BJ (cell line): ENCODE measurements at places on chromosomes 3 and 15.

DNA sequence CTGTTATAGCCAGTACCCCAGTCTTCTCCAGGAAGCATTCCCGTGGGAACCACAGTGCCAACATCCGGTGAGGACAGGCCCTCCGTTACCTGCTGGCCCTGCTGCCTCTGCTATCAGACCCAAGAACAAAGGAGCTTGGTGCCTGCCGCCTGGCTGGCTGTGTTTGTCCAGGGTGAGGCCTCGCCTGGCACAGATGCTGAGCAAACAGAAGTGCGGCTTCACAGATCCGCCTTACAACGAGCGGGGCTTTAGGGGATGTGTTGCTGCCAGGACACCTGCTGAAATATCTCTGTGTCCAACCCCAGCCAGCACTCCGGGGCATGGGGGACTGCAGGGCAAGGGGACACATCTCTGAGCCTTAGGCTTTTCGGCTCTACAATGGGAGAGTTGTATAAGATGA, 2.2 kb upstream of the EPHB3 start:
- DNase-seq, result no peak

GRCh38 chr3:118641608-118642007, 393.0 kb downstream of the IGSF11 start:
- no peak for DNase-seq

- DNase-seq, result no peak
Measured at GRCh38 chr15:63388511-63388910, 6.9 kb upstream of the CA12 start.

DNA sequence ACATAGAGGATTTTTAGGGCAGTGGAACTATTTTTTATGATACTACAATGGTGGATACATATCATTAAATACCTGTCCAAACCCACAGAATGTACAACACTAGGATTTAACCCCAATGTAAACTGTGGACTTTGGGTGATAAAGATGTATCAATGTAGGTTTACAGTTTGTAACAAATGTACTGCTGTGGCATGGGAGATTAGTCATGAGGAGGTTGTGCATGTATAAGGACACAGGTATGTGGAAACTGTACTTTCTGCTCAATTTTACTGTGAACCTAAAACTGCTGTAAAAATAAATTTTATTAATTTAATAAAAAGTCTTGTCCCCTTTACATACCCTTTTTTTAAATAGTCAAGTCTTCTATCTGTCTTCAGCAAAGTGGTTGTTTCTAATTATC, 322.5 kb upstream of the EPHA3 start:
- DNase-seq, result no peak

GRCh38 chr3:99562138-99562537, 76.3 kb upstream of the COL8A1 start:
- no peak for DNase-seq

DNA sequence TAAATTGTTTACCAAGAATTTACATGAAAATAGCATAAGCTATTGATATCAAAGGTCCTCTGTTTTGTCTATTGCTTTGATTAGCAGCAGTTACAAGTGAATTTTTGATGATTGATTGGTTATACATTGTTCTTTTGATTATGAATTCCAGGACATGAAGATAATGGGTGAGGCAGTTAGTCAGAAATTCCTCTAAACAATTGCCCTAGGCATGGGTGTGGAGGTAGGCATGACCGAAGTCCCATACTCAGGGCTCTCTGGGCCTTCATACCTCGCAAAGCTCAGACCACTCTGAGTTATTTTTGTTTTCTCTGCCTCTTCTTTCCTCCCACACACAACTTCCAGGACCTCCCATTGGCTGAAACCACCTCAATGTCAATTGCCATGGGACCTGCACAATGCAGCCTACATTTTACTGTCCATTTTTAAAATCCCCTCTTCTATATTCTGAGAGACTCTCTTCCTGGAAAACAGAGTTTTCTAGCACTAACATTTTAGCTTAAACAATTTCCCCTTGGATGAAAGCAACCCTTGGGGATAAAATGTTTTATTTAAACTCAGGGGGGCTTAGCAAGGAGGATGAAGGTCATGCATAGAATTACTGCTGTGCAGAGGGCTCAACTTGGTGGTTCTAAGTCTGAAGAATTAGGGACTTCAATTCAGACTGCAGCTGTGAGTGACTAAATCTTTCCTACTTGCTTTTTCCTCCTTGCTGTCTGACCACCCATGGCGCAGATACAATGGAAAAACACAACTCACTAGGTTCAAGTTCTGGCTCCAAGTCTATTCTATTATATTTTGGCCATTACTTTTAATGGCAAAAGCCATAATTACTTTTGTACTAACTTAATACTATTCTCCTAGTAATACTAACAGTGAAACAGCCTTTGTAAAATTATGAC, 594.8 kb downstream of the NTRK3 start:
- DNase-seq, result no peak

GRCh38 chr3:58524326-58524888, 12.6 kb downstream of the ACOX2 start:
- no peak for DNase-seq

DNA sequence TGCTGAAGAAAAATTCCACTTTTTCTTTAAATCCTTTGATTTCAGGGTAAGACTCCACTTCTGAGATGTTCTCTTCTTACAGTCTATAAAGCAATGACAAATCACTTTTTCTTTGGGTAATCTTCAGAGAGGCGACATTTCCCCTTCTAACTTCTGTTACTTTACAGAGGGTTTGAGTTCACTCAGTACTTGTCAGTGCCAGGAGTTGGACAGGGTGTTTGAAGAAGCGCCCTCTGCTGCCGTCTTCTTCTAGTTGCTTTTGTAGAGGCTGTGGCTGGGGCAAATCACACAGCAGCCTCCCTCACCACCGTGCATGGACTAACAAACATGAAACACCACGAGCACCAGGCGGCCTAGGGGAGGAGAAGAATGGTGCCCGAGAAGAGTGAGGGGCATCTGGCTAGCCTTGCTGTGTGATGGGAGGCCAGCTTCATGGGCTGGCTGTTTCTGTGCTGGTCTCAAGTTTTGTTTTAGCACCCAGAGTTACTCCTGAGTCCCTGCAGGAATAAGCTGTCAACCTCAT, at the start of gene CD80:
TSS of gene CD80 (minus strand) at position 174 of the 523 bp plus-strand sequence. CDS start 1,886 bp downstream, outside the sequence.
- no peak for DNase-seq

GRCh38 chr3:50502584-50503423, 630 bp downstream of the CACNA2D2 start:
- no peak for DNase-seq

GRCh38 chr3:194676471-194676870, 4.5 kb upstream of the LSG1 start:
- DNase-seq, result no peak

- no peak for DNase-seq
Measured at GRCh38 chr3:124879337-124879680, 7.9 kb downstream of the ITGB5 start.

GRCh38 chr3:101531473-101532086, 18.6 kb upstream of the SENP7 start:
- DNase-seq, result no peak

- no peak for DNase-seq
Measured at GRCh38 chr15:66071160-66071920, 182.2 kb downstream of the MEGF11 start.

DNA sequence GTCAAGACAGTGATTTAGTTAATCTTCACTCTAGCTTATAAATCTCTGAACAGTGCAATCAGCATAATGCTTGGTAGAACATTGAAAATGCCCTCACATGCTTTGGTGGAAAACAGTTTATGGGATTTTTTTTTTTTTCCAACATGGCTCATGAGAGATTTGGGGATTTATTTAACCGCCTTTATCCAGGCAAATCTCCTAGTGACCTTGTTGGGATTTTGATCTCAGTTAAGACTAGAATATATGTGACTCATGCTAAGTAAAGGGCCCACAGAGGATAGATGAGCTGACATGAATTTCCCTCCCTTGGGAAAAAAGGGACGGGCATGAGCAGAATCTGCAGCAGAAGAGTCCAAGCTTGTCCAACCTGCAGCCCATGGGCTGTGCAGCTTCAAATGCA, 18.7 kb downstream of the LRTM1 start:
- no peak for DNase-seq

GRCh38 chr3:187750006-187750512, 4.8 kb upstream of the BCL6 start:
- no peak for DNase-seq

DNA sequence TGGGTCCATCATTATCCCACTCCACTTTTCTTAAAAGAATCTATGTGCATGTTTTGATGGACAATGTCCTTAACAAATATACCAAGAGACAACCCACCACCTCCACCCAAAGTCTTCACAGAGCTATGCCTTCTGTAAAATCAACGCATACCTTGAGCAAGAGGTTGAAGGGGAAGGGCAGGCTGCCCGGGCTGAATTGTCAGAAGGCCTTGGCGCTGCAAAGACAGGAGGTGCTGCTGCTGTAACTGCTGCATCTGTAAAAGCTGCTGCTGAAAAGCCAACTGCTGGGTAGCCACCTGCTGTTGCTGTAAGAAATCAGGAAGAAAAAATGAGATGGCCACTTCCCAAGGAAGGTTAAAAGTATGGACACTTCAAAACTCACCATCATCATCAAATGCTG, 536.7 kb downstream of the FOXP1 start:
- DNase-seq, result no peak

DNA sequence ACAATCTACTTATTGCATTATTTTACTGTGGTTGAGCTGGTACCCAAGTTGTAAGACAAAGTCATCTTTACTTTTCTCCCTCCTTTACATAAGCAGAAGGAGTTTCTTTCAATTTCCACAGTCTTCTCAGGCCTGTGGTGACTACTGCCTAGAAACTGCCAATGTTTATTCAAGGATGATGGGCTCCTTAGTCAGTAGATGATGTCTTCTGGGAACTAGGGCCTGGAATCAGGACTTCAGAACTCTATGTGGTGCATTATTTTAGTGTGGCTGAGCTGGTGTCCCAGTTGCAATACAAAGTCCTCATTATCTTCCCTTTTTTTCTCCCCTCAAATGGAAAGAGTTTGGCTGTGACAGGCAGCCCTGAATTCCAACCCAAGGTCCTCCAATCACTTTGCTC, 1762.5 kb downstream of the SI start:
- no peak for DNase-seq

GRCh38 chr3:141921316-141921715, 44.9 kb downstream of the ATP1B3 start:
- no peak for DNase-seq

DNA sequence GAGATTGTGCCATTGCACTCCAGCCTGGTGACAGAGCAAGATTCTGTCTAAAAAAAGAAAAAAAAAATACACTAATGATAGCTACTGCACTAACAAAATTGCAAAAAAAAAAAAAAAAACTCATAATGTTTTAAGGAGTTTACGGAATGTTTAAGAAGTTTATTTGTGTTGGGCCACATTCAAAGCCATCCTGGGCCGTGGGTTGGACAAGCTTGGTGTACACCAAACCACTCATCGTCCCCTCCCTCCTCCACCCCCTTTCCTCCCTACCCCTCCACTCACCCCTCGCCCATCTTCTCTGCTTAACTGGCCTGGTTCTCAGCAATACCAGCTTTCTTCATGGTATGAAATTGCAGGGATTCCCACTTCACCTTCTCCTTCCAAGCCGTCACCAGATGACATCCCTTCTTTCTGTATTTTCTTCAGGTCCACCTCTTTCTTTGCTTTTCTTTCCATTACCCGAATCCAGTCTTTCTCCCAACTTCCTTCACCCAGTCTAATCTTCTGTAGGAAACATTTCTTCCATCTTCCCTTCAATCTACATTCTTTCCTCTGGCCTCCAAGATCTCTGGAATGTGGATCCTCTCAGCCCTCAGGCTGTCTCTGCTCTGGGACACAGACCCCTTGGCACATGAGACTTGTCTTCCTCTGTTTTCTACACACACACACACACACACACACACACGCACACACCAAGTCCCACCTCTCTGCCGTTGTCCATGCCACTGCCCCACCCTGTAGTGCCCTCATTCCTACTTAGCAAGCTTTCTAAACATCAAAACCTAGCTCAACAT, 3.5 kb upstream of the MESP1 start:
- DNase-seq, result no peak
